Activated naive CD4-positive, alpha-beta T cell treated with anti-CD3 and anti-CD28 coated beads, Interleukin-2, amount 10 ng/mL, durations not matched to agents 5 hours and 36 hours (primary cell): ENCODE measurements at places on chromosomes 12 and 14. TPM values are rescaled to one million over a fixed set of nuclear protein-coding genes. Genes with fewer than 3 reads are reported as not detected.

RIMBP2 gene
- not detected for total RNA-seq

FSCB gene
- total RNA-seq = not detected

DAO gene
- not detected for total RNA-seq

TMEM229B gene
- total RNA-seq = 12.2 TPM

EMP1 gene
- total RNA-seq = 37.6 TPM

CLEC4A gene
- total RNA-seq = 1.3 TPM

KRT80 gene
- not detected for total RNA-seq

KERA gene
- not detected for total RNA-seq

SNRNP35 gene
- total RNA-seq = 37.3 TPM

PLEKHG7 gene
- not detected for total RNA-seq

SAMD15 gene
- total RNA-seq = 0.23 TPM

LHX5 gene
- total RNA-seq = not detected

AHNAK2 gene
- total RNA-seq = 0.07 TPM

IAPP gene
- total RNA-seq = not detected

PLA2G1B gene
- total RNA-seq = not detected

HSPA2 gene
- total RNA-seq = 2.4 TPM

COX8C gene
- not detected for total RNA-seq
